Thoracic aorta (tissue), 2 donors: ENCODE measurements at places on chromosomes 7 and 10. TPM values are rescaled to one million over a fixed set of nuclear protein-coding genes. Genes with fewer than 3 reads are reported as not detected.

- no peak for DNase-seq
Observed at GRCh38 chr7:153190452-153190851, 430.9 kb downstream of the ACTR3B start.

GRCh38 chr10:30732671-30733070 is 103.1 kb upstream of the LYZL2 start:
- DNase-seq: no peak

- no peak for DNase-seq
Observed at GRCh38 chr7:155858521-155859061, 46.3 kb upstream of the SHH start.

NAT16 gene
- total RNA-seq: not detected

GRCh38 chr10:105243381-105243780 is 602.3 kb downstream of the SORCS3 start:
- no peak for DNase-seq
